Neural crest cell (in vitro differentiated cells): ENCODE measurements at places on chromosomes 1 and 21. TPM values are rescaled to one million over a fixed set of nuclear protein-coding genes. Genes with fewer than 3 reads are reported as not detected.

- DNase-seq: no peak
- H3K4me3 ChIP-seq: no peak overlapping the region
- H3K4me1 ChIP-seq: no peaks in the 10 kb centered on the region
- no peaks in the 10 kb centered on the region for H3K27me3 ChIP-seq
Measured at GRCh38 chr21:45265721-45266517, 21.8 kb downstream of the POFUT2 start.

- no peak overlapping the region for H3K27ac ChIP-seq
- H3K4me1 ChIP-seq: peaks cover 4% of the 10 kb centered on the region
- DNase-seq: no peak
Measured at GRCh38 chr1:61620536-61620935, 104.4 kb downstream of the TM2D1 start.

GRCh38 chr21:46145159-46145839 lies 10.1 kb downstream of the FTCD start:
- H3K4me3 ChIP-seq: no peak overlapping the region
- no peaks in the 10 kb centered on the region for H3K36me3 ChIP-seq
- no peak for DNase-seq
- H3K4me1 ChIP-seq: peaks cover 19% of the 10 kb centered on the region

GRCh38 chr1:225699336-225699735 lies 46.4 kb upstream of the ENAH start:
- no peak for DNase-seq
- H3K27me3 ChIP-seq: peaks cover 2% of the 10 kb centered on the region
- no peaks in the 10 kb centered on the region for H3K36me3 ChIP-seq

GPBP1L1 gene
- total RNA-seq: 73.6 and 74.9 TPM in 2 replicates

SHE gene
- total RNA-seq: 0.11 and 0.19 TPM in 2 replicates

- H3K36me3 ChIP-seq: no peaks in the 10 kb centered on the region
- no peak overlapping the region for H3K4me3 ChIP-seq
Measured at GRCh38 chr1:152052606-152053005, 15.8 kb upstream of the S100A11 start.

GRCh38 chr1:160814316-160814715 lies 18.3 kb downstream of the LY9 start:
- DNase-seq: no peak
- no peaks in the 10 kb centered on the region for H3K36me3 ChIP-seq
- H3K27me3 ChIP-seq: peaks cover 7% of the 10 kb centered on the region
- H3K4me3 ChIP-seq: no peak overlapping the region

- no peaks in the 10 kb centered on the region for H3K27me3 ChIP-seq
- no peak for DNase-seq
- no peak overlapping the region for H3K27ac ChIP-seq
- H3K36me3 ChIP-seq: peaks cover 6% of the 10 kb centered on the region
- no peaks in the 10 kb centered on the region for H3K4me1 ChIP-seq
Measured at GRCh38 chr1:197541411-197541810, 233.9 kb downstream of the DENND1B start.

- H3K4me1 ChIP-seq: no peaks in the 10 kb centered on the region
- no peak for DNase-seq
- no peak overlapping the region for H3K4me3 ChIP-seq
- no peaks in the 10 kb centered on the region for H3K27me3 ChIP-seq
- no peaks in the 10 kb centered on the region for H3K36me3 ChIP-seq
- no peak overlapping the region for H3K27ac ChIP-seq
Measured at GRCh38 chr1:65079941-65080340, 68.1 kb upstream of the AK4 start.

- peak overlapping the region; percentile 97 for H3K4me3 ChIP-seq
- H3K27me3 ChIP-seq: no peaks in the 10 kb centered on the region
- no peaks in the 10 kb centered on the region for H3K36me3 ChIP-seq
Measured at GRCh38 chr1:38872401-38873026, 634 bp downstream of the MYCBP start.

DNA sequence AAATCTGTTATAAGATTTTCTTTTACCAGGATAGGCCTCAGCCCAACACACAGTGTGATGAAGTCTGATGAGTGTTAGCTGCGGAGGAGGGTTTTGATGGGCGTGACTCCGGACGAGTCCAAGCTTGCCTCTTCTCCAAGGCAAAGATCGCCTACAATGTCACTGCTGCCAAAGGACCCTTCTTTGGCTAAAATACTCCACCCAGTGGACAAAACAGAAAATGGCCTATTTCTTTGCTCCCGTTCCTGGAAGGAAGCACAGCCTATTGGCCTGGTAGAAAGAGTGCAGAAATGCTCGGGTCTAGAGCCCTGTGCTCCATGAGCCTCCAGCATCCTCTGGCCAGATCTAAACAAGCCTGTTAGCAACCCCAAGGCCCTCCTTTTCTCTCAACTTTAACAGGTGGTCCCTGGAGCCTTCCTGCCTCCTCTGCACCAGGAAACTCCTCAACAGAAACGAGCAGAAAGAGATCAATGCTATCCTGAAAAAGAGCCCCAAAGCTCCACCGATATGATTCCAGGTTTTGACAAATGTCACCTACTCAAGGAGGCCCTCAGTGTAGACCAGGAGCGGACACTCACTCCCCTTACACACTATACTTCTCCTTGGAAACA lies 3.4 kb upstream of the CASQ2 start:
- no peaks in the 10 kb centered on the region for H3K27me3 ChIP-seq
- no peaks in the 10 kb centered on the region for H3K36me3 ChIP-seq
- DNase-seq: peak; percentile 59

SLC45A1 gene
- 2.5 TPM in 2 replicates for total RNA-seq

GRCh38 chr1:112717263-112717873 lies 2.2 kb upstream of the PPM1J start:
- no peak overlapping the region for H3K27ac ChIP-seq
- peak overlapping the region; percentile 0 for H3K4me3 ChIP-seq
- DNase-seq: no peak
- H3K27me3 ChIP-seq: peaks cover 45% of the 10 kb centered on the region

ASCL5 gene
- not detected in 2 replicates for total RNA-seq

OR6K3 gene
- total RNA-seq: not detected in 2 replicates

- peaks cover 3% of the 10 kb centered on the region for H3K36me3 ChIP-seq
- H3K27ac ChIP-seq: no peak overlapping the region
- DNase-seq: no peak
- H3K4me3 ChIP-seq: no peak overlapping the region
- no peaks in the 10 kb centered on the region for H3K27me3 ChIP-seq
Measured at GRCh38 chr1:5971471-5972197, 20.6 kb downstream of the NPHP4 start.

DNA sequence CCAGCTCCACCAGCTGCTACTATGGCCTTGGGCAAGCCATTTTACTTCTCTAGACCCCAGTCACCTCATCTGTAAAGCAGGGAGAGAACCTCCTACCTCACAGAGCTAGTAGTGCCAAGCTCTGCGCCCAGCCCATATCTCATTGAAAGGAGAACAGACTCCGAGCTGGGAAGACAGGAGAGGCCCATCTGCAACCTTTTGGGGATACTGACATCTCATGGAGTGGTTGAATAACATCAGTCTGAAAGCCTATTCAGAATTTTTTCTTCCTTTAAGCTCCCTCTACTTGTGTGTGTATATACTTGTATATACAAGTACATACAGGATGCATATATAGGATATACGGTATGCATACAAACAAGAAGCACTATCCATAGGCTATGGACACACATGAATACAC lies 279.5 kb upstream of the POU3F1 start:
- H3K4me1 ChIP-seq: no peaks in the 10 kb centered on the region
- DNase-seq: no peak
- no peak overlapping the region for H3K27ac ChIP-seq
- no peak overlapping the region for H3K4me3 ChIP-seq
- H3K27me3 ChIP-seq: no peaks in the 10 kb centered on the region
- H3K36me3 ChIP-seq: no peaks in the 10 kb centered on the region

- H3K27me3 ChIP-seq: peaks cover 18% of the 10 kb centered on the region
- no peak overlapping the region for H3K4me3 ChIP-seq
- no peak for DNase-seq
- peaks cover 4% of the 10 kb centered on the region for H3K4me1 ChIP-seq
- H3K27ac ChIP-seq: no peak overlapping the region
- H3K36me3 ChIP-seq: no peaks in the 10 kb centered on the region
Measured at GRCh38 chr1:29789221-29789909, 553.0 kb downstream of the PTPRU start.

- H3K27me3 ChIP-seq: no peaks in the 10 kb centered on the region
- peaks cover 86% of the 10 kb centered on the region for H3K4me1 ChIP-seq
- H3K4me3 ChIP-seq: peak overlapping the region; percentile 75
- H3K27ac ChIP-seq: peak overlapping the region; percentile 85
- DNase-seq: no peak
Measured at GRCh38 chr1:158002022-158002630, 8.7 kb downstream of the KIRREL1 start.

DNA sequence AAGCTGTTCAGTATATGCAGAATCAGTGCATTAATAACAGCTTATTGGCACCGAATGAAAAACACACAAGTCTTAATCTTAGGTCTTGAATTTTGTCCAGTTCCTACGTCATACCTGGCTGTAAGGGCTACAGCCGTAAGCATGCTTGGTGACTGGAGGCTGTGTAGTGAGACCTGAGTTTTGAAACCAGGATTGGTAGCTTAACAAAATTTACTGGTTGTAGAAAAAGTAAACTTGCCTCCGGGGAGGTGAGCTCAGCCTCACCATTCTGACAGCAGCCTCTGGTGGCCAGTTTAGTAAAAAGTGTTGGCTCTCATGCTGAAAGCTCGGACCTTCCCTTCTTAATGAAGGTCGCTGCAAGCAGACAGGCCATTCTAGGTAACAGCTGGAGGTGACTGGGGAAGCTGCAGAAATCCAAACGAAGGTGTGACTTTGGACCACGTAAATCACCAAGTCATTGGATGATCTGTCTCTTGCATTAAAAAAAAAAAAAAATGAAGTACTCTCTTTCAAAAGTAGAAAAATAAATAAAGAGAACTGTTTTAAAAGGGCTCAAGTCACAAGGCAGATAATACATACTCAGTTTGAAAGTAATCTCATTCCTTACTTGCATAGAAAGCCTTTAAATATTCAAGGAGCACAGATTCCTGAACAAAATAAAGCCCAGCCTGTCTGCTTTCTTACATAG lies 48.9 kb downstream of the HLCS start:
- H3K4me1 ChIP-seq: peaks cover 26% of the 10 kb centered on the region
- H3K36me3 ChIP-seq: no peaks in the 10 kb centered on the region
- no peak overlapping the region for H3K4me3 ChIP-seq
- no peaks in the 10 kb centered on the region for H3K27me3 ChIP-seq
- no peak overlapping the region for H3K27ac ChIP-seq

DNA sequence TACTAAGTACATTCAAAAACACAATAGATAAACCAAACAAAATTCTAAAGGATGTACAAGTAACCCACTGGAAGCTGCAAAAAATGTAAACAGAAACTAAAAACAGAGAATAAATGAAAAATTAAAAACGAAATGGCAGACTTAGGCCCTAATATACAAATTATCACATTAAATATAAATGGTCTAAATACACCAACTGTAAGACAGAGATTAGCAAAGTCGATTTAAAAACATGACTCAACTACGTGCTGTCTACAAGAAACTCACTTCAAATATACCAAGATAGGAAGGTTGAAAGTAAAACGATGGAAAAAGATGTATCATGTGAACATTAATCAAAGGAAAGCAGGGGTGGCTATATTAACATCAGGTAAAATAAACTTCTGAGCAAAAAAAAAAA lies 23.1 kb downstream of the SLC19A1 start:
- no peak for DNase-seq
- no peak overlapping the region for H3K27ac ChIP-seq
- H3K4me3 ChIP-seq: no peak overlapping the region
- H3K27me3 ChIP-seq: no peaks in the 10 kb centered on the region
- peaks cover 56% of the 10 kb centered on the region for H3K36me3 ChIP-seq
- no peaks in the 10 kb centered on the region for H3K4me1 ChIP-seq
